Stimulated activated CD4-positive, alpha-beta T cell treated with anti-CD3 and anti-CD28 coated beads, Interleukin-1b, Interleukin-23, amount 100 ng/mL, for 1 hour (primary cell): ENCODE measurements at places on chromosomes 2 and 18.

DNA sequence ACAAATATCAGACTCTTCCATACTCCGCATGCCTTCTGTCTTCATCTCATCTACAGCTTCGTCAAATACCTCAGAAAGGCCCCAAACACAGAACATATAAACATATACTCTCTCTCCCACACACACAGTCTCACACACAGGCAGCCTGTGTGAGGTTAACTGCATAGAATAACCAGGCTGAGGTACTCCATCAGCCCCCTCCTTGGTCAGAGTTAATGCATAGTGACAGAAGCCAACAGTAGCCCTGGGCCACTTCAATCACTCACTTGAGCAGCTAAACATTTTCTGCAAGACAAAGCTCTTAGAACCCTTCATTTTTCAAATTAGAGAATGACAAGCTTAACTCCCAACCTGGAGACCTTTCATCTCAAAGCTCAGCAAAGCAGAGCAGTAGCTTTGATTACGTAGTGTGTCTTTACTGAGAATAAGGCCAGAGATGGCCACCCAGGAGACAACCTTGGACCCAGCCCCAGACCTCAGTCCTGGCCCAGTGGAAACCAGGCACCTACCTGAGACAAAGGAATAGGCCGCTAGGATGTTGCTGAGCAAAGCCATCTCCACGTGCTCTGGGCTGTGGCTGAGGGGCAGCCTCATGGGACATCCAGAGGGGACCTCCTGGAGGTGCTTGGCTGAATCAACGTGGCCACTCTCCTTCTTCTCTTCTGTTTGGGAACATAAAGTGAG lies 43.0 kb downstream of the EVA1A start:
- DNase-seq, result no peak

DNA sequence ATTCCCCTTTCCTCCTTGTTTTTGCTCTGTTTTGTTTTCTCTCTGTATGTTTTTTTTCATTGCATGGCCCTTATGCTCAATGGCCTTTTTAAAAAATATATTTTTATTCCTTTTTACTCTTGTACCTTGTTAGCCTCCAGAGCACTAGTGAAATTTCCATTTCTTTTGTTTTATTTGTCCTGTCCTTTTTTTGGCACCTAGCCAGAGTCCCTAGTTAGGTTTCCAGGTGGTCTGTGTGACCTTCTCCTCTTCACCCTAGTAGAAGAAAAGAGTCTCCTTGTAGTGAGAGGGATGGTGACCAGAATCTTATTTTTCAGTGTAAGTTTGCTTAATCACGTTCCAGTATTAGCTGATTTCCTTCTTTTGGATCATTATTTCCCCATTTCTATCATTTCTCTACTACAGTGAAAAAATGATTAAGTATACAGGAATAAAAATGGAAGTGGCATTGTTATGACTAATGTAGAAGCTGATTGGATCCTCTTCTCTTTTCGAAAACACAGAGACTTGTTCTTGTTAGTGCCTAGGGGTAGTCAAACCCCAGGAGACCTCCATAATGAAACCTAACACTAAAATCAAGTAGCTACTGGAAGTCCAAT lies 65.9 kb downstream of the NBEAL1 start:
- DNase-seq, result no peak

GRCh38 chr2:233728723-233729301 lies at the start of gene UGT1A3:
TSS of gene UGT1A3 (plus strand) at chr2:233729042. CDS start at chr2:233729127, 85 bp downstream.
- no peak for DNase-seq

DNA sequence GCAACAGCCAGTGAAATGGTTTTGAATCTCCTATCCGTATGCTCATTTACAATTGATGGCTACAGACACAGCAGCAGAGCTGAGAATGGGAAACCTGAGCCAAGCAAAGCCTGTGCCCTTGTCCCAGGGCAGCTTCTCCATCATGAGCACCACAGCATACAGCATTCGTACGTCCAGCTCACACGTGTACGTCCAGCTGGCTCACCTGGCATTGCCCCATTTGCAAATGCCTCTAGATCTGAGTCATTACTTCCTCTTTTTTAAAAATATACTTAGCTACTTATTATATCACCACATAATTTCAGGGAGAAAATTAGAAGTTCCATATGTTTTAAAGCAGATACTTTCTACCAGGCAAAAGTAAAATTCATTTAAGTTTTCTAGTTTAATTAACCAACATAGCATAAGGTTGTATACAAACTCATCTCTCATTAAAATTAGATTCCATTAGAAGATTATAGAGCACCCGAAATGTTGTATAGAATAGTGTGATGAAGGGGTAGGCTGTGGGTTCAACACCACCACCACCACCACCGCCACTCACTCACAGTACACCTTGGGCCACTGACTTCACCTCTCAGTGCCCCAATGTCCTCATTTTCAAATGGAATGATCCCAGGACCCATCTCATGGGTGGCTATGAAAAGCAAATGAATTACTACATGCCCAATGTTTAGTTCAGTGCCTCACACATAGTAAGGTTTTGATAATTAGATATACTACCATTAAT lies 31.4 kb upstream of the TMEM177 start:
- no peak for DNase-seq

- no peak for DNase-seq
These were observed 35.4 kb downstream of the CACNB4 start for GRCh38 chr2:152063325-152063924.

GRCh38 chr2:85769983-85770362 lies 16.2 kb downstream of the ATOH8 start:
- DNase-seq, result no peak

GRCh38 chr2:148721520-148721931 lies 77.0 kb downstream of the EPC2 start:
- DNase-seq, result no peak

DNA sequence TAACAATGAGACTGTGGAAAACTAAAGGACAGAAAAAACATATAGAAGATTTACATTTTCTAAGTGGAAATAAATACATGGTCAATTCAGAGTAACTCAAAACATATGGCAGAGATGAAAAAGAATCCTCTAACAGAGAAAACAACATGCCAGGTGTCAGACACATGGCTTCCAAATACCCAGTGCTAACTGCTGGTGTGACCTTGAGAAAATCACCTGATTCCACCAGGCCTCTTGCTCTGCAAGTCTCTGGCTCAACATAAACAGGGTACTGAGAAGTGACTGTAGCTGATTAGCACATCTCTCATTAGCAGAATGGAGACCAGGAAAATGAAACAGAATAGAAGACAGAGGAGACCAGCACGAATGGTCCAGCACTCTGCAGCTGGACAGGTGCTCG lies 210.8 kb downstream of the HNMT start:
- no peak for DNase-seq

- no peak for DNase-seq
These were observed 85.4 kb upstream of the GPR45 start for GRCh38 chr2:105156166-105156565.

DNA sequence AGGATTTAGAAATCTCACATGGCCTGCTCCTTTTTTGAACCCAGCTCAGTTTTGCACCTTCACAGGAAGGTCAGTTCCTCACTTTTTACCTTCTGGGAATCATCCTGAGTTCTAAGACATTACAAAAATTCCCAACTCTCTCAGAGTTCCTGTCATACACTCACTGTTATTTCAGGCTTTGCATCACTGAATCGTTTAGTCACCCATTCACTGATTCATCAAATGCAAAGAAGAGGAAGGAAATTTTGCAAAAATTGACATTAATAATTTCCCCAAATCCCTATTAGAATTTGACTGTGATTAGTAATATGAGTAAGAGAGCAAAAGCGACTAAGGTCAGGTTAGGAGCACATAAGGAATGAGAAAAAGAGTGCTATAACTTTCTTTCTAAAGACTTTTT lies 197.5 kb downstream of the PDE1A start:
- no peak for DNase-seq

- no peak for DNase-seq
These were observed 94.6 kb upstream of the CHAC2 start for GRCh38 chr2:53672881-53673522.

DNA sequence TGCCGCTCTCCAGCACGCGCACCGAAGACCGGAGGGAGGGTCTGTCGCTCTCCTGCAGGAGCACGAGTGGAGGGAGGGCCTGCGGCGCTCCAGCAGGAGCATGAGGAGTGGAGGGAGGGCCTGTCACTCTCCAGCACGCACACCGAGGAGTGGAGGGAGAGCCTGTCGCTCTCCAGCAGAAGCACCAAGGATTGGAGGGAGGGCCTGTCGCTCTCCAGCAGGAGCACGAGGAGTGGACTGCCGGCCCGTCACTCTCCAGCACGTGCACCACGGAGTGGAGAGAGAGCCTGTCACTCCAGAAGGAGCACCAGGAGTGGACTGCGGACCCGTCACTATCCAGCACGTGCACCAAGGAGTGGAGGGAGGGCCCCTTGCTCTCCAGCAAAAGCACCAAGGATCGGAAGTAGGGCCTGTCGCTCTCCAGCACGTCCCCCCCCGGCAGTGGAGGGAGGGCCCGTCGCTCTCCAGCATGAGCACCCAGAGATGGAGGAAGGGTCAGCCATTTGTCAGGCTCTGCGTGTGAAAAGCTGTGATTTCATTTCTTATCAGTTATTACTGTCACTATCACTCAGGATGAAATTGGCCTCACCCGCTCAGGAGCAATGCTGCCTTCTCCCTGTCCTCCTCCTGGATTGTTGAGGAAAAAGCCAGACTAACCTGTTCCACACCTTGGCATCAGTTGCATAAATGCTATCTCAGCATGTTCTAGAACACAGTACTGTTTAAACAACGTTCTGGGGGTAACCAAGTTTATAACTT lies 35.9 kb downstream of the ADI1 start:
- no peak for DNase-seq

DNA sequence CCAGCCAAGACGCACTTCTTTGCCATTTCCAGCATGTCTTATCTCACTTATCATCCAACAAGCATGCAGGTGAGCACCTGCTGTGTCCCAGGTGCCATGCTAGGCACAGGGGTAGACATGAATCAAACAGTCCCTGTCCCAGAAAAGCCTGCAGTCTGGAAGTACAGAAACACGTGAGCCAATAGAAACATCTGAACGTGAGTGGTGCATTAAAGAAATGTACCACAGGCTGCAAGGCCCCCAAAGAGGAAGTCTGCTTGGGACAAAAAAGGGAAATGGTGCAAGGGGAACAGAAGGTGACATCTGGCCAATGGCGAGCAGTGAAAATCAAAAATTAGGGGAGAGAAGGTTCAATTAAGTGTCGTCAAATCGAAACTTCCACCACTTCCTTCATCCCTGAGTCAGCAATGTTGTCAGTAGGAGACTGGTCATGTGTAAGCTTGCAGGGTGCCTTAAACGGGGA lies 17.6 kb upstream of the TMEM247 start:
- DNase-seq, result no peak

DNA sequence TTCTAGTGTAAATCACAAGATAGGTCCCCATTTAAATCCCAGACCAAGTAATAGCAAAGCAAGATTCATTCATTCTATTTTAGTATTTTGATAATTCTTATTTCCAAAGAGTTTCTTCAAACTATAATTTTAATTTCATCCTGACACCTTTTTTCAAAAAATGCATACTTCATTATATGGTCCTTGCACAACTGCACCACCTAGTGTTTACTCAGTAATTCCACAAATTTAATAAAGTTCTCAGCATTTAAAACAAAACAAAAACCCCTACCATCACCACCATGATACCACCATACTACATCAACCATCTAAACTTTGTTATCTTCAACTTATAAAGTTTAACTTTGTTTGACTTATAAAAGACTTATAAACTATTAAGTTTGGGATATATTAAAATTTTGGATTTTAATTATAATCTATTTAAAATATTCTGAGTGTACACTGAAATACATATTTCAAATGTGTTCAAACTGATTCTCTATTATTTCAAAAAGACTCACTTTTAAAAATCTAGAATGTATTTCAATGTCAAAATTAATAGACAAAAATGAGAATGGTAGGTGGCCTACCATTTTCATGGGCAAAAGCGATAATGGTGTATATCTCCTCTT lies 44.2 kb downstream of the WDPCP start:
- DNase-seq, result no peak

- no peak for DNase-seq
These were observed 79.4 kb downstream of the SLC4A3 start for GRCh38 chr2:219706823-219707281.

DNA sequence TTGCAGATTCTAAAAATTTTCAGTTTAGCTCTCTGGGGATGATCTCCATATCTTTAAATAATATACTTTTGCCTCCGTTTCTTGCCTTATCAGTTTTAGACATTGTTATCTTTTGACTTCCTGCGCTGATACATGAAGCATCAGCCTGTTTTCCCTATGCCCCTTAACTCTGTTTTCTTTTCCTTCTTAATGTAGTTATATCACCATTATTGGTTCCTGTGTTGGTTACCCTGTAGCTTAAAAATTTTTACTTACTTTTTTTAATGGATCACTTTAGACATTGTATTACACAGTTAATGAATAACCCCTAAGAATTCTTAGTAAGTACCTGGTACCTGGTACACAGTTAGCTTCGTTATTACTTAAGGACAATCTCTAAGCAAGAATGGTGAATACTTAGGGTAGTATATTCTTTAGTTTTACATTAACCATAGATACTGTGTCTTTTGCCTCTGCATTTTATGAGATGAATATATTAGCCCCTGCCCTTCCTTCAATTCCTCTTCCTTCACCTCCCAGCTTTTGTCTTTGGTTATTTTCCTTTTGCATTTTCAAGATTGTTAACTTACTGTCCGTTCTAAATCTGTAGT lies 40.9 kb downstream of the BABAM2 start:
- no peak for DNase-seq

DNA sequence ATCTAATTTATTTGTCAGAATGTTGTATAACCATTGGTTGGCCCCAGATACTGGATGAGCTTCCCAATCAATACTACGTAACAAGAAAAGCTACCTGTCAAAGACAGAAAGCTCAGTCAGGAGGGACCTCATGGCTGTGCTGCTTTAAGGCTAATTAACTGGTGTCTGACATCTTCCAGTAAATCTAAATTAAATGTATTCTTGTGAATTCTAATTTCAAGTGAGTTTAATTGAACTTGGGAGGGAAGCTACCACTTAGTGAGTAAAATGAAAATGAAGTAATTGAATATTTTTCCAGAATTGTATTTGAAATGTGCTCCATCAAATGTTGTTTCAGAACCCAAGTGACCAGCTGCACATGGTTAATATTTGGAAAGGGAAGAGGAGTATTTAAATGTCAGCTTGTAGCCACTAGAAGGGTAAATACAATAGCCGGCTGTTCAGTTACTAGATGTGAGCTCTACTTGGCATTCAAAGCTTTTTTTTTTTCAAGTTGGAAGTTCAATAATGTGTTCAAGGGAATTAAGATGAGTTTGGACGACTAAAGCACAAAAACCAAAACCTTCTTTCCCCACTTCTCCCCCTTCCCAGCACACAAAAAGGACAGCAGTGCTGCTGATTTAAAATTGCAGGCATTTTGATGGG lies 62.0 kb downstream of the GPR39 start:
- DNase-seq, result no peak

DNA sequence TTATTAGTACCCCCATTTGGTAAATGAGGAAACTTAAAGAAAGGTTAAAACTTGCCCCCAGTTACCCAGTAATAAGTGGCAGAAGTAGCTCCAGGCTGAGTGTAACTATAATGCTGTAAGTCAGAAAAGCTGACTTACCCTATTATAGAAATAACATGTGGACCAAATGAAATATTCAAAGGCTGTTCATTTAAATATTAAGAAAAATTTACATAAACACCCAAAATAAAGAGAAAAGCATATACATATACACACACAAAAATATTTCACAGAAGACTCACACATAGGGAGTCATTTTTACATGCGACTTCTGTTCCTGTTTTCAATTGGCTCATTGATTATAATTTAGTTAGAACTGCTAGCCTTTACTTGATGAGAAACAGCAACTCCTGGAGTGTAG lies 189.1 kb downstream of the NBAS start:
- DNase-seq, result no peak
